ENCODE measurements at places on chromosomes 13 and 19.

DNA sequence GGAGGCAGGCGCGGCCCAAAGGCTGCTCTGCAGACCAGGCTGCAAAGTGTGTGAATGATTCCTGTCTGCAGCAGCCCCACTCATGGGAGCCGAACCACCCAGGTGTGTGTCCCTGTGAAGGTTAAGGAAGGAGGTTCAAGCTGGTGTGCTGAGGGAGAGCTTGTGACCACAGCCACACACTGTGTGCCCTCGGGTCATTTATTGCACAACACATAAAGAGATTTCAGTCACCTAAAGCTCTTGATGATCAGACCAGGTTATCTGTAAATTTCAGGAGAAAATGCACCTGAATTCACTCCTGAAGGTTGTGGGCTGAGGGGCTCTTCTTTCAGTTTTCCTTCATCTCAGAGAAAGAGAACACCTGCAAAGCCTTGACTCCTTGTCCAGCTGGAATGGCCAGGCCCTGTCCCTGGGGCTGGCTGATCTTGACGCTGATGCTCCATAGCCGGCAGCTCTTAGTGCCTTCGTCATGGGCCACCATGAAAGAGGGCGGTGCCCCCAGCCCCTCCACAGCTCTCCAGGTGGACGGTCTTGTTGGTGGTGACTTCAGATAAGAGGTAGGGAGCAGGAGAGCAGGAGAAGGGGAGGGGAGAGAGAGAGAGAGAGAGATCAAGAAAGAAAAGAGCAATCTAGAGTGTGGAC is 110.8 kb upstream of the C1QTNF9B start:
- no peak for DNase-seq

DNA sequence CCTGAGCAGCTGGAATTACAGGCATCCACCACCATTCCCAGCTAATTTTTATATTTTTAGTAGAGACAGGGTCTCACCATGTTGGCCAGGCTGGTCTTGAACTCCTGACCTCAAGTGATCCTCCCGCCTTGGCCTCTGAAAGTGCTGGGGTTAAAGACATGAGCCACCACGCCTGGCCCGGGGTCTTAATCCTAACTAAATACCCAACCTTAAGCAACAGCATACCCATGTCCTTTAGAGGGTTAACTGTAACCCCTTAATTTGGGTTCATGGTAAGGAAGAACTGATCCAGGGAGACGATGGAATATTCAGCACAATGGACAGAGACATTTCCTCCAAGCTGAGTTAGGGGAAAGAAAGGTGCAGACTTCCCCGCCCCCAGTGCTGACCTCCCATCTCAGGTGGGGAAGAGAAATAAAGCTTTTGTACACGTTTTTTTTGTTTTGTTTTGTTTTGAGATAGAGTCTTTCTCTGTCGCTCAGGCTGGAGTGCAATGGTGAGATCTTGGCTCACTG is 8.7 kb upstream of the GALP start:
- DNase-seq, result no peak

DNA sequence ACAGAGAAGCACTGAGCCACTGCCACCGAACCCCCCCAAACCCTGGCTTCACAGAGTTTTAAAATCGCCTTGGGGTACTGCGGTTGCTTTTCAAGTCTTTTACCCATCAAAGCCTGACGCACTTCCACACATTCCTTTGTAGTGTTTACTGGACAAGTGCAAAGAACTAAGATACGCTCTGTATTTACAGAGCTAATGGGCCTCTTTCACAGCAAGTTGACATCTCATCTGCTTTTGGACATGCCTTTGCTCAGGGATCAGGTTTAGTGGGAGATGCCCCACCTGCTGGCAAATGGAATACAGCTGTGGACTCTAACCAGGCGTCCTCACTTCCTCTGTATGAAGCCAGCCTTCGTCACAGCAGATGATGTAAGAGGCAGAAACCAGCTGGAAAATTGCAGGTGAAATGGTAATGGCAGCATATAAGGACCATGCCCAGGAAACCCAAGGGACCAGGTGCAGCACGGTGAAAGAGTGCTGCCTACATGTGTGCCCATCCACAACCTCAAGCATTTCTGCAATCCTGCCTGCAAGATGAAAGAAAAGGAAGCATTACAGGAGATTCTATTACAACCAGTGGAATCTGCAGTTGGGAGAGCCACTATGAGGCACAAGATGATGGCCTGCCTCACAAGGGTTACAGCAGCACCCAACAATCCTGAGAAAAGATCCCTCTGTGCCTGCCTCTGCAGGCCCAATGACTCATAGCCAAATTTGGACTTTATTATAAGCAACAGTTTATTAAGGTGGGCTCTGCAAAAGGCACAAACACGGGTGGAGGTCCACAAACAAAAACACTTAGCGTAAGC is 34.7 kb downstream of the BRD4 start:
- DNase-seq, result no peak

DNA sequence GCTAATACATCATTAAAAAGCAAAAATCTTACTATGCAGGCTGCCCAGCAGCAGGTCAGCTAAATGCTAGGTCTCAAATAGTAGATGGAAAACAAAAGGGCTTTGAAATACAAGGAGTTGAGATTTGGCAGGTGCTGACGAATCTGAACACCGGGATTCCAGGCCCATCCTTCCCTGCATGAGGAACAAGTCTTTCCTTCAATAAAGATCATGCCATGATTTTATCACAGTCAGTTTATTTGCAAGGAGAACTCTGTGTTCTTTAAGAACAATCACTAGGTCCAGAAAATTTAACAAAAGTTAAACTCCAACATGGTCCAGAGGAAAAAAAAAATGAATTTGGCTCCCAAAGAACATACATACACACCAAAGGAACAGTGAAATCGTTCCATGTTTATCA is 551.4 kb downstream of the SLITRK6 start:
- no peak for DNase-seq

- DNase-seq, result no peak
Measured at GRCh38 chr19:34722353-34722752, 11.7 kb upstream of the ZNF181 start.

DNA sequence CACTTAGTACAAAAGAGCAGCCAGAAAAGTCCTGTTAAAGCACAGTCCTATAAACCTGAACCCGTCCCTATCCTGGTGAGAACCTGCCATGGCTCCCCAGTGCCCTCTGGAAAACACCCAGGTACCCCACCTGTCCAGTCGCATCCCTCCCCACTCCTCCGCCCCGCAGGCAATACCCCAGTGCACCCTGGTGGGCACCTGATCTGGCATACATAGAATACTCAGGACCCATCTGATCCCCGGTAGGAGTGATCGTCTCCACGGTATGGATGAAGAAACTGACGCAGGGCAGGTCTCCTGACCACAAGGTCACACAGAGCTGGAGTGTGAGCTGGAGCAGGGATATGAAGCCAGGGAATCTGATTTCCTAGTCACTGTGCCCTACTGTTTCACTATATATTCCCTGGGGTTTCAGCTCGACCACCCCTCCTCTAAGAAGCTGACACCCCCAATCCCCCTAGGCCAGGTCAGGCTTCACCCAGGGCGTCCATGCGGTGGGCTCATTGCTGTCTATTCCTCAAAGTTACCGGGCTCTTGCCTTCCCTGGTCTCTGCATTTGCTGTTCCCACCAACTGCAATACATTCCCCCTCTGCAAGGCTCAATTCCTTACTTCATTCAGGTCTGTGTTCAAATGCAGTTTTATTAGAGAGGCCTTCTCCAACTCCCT is 12.6 kb downstream of the FBXO46 start:
- DNase-seq, result no peak

DNA sequence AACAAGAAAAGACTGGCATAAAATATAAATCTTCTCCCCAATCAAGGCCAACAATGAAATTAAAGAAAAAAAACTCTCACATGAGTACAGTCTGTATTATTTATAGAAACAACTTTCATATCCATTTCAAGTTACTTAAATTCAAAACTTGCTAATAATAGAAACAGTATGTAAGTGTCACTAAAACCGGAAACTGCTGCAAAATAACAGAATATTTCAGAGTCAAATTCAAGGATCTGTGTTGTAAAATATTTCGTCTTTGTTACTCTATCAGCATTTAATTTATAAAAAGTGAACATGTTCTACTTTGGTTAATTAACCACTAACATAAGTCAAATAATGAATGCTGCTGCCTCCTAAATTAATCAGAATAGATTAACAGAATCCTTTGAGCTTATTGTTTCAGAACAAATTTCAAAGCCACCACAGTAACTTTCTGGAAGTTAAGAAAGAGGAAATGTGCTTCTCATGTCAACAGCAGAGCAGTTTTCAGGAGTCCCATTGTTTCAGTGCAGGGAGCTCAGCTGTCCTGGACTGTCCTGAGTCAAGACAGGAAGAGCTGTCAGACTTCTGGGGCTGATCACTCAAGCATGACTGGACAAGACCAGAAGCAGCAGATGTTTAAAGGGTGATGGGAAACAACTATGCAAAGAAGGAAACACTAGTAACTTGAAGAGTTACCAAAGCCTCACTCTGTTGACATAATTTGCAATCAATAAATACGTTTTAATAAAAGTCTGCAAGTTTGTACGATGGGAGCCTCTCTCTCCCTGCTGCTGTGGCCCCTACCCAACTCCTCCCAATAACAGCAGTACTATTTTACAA is 76.9 kb downstream of the FOXO1 start:
- DNase-seq, result peak; percentile 67

Measured in stimulated activated naive B cell treated with anti-CD40 and anti-IgM and Interleukin-4, amounts not matched to agents 10 μg/mL and 1 μg/mL and 100 μg/mL, for 72 hours (primary cell).